ENCODE measurements at places on chromosomes 12 and 14.

DNA sequence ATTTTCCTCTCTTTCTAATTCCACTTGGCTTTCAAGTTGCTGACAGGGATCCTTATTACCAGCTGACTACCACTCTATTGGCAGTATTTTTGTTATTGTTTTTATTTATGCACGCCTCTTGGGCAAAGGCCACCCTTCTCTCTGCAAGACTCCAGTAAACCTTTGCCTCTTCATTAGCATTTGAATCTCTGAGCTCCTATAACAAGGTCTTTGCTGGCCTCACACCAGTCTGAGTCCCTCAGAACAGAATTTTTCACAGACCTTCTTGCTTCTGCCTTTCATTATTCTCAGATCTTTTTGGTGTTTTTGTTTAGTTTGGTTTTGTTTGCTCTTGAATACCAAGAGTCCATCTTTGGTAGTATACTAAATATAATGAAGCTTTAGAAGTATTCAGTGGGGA, 145.9 kb downstream of the PDZRN4 start:
- no peak for DNase-seq

DNA sequence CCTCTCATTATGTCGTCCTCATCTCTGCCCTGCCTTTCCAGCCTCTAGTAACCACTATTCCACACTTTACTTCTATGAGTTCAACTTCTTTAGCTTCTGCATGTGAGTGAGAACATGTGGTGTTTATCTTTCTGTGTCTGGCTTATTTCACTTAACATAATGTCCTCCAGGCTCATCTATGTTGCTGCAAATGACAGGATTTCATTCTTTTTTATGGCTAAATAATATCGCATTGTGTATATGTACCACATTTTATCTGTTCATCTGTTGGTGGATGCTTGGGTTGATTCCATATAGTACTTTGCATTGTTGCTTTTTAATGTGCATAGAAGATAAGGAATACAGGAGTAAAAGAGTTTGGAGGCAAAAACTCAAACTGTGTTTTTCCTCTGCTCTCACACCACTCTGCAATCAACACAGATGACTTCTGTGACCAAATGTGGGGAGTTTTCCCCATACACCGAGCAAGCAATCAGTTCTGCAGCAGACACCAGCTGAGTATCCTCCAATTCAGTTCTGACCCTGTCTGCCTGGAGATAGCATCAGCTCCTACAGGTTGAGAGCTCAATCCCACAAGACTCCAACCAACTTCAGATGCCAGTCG, 24.6 kb upstream of the FLVCR2 start:
- no peak for DNase-seq

DNA sequence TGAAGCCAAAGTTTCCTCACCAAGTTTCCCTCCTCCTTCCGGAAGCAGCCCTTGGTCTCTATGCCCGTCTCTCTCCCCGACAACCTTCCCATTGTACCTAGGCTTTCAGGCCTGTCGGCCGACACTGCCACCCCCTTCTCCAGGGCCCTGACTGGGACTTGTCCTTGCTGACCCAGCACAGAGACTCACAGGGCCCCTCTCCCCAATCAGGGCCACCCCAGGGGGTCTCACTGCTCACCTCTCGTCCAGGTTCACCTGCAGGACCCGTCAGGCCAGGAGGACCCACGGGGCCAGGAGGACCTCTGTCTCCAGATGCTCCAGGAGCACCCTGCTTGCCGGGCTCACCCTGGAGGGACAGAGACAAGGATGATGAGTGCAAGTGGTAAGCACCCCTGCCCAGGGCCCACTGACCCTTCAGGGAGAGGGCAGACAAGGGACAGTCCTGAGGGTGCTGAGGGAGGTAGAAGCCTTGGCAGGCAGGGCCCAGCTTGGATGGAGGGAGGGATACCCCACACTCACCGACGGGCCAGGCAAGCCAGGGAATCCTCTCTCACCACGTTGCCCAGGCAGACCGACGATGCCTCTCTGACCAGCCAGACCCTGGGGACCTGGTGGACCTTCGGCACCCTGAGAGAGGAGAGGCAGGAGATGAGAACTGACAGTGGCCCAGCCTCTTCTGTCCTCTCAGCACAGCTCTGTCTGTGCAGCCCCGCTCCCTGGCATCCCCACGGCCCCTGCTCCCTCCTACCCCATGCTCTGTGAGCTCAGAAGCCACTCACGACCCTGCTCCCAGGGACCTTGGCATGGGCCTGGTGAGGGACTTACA, 14.6 kb downstream of the TMEM106C start:
- no peak for DNase-seq

- DNase-seq: no peak
These were observed 126.7 kb downstream of the TTC6 start for GRCh38 chr14:37721976-37722659.

- DNase-seq: no peak
These were observed 97.3 kb upstream of the RBM19 start for GRCh38 chr12:114063435-114063834.

DNA sequence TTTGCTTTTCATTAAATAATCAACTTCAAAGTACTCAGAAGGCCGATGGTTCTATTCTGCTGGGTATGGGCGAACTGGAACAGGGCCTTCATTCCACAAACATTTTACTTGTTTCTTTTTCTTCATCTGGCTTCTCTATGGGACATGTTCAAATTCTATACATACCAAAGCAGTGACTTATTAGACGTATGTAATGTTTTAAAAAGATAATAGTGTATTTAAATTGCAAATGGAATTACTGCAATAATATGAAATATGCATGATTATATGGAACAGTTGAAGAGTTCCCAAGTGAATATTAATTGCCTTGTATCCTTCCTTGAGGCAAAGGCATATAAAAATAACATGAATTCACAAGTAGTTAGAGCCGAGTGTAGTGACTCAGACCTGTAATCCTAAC, 75.5 kb downstream of the FAR2 start:
- no peak for DNase-seq

DNA sequence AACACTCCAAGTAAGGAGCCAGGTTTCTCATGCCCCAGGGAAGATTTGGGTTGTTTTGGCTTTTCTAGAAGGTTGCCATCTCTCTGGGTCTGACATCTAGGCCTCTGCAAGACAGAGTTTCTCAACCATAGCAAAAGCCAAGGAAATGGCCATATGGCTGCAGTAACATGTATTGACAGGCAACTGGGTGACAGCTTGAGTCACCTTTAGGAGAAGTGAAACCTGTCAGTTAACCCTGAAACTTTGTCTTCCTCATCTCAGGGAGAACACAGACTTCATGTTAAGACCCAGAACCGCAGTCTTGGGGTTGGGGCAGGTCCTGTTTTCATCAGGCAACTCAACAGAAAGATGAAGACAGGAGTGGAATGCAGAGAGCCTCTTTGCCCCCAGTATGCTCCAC, 46.0 kb upstream of the PLBD1 start:
- no peak for DNase-seq

DNA sequence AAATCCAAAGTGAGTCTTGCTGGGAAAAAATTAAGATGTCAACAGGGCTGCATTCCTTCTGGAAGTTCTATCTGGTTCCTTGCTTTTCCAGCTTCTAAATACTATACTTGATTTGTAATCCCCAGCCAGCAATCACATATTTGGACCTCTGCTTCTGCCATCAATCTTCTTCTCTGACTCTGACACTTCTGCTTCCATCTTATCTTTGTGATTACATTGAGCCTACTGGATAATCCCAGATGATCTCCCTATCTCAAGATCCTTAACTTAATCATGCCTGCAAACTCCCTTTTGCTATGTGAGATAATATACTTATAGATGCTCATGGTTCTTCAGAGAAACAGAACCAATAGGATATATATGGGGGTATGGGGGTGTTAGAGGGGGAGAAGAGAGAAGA, 49.9 kb upstream of the ZDHHC17 start:
- DNase-seq: no peak

DNA sequence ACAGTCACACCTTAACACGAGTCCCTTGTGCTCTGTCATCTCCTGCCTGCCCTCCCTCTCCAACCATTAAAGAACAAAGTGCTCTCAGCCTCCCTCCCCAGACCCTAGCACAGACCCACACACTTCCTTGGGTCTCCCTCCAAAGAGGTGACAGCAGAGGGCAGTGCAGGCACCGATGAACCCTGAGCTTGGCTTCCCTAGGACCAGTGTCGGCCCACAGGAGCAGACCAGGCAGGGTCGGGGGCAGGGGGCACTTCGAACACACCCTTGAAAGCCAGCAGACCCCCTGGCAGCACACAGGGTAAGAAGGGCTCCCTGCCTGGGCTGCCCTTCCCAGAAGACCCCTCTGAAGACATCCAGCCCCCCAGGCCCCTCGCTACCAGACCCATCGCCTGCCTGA, 7.0 kb downstream of the CDK2AP1 start:
- no peak for DNase-seq
